ENCODE measurements at places on chromosomes 12 and 14.
A peak's percentile ranks its signal among the peaks of the same experiment; 100 is the strongest.

DNA sequence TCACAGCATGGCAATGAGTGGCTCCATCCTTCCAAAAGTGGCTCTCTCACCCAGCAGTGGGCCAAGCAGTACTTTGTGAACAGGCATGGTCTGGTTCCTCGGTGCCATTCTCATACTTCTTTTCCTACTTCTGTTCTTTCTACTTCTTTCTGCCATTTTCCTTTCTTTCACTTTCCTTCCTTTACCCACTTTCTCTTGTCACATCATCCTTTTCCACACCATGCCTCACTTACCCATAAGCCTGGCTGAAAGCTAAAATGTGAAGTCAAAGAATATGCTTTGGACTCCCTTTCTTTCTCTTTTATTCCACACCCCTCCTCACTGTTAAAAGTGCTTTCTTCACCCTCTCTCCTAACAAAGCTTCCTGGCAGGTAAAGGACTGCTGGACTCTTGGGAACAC is 57.0 kb downstream of the PTHLH start:
- DNase-seq = no peak

DNA sequence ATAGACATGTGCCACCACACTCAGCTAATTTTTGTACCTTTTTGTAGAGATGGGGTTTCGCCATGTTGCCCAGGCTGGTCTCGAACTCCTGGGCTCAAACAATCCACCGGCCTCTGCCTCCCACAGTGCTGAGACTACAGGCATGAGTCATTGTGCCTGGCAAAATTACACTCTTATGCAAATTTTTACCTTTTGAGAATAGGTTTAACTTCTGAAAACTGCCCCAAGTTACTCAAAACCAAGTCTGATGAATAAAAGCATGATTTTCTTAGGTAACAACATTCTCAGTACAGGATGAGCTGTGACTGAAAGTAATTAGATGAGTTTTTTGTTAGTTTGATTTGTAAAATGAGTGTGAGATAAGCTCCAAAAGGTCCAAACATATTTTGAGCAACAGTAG is 166.0 kb downstream of the RPS29 start:
- no peak for DNase-seq

GRCh38 chr14:104650981-104651875 is 38.2 kb upstream of the INF2 start:
- DNase-seq = no peak

- DNase-seq = no peak
These were observed 13.4 kb upstream of the PTGDR start for GRCh38 chr14:52254086-52254485.

DNA sequence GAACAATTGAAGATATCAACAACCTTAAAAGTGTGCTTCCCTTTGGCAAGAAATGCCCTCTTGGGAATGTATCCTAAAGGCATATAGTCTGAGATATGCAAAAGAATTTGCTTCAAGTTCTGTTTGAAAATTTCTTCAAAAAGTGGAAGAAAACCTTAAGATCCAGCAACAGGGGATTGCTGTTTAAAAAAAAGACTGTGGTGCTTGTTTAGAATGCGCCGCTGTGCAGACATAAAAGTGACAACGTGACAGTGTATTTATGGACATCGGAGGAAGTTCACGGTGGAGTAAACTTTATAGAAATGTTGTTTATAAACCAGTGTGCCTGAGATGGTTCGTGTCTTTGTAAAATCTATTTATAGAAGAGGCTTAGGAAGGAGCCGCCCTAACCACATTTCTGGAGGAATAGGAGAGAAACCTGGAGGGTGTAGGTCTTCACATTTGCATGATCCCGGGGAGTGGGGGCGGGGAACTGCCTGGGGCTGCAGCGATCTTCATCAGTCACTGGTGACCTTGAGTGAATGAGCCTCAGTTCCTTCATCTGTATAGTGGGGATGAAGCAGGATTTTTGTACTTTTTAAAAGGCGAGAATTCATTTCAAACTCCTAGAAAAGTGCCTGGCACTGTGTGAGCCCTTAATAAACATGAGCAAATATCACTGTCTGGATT is 27.5 kb downstream of the ADGRD1 start:
- no peak for DNase-seq

- peak; percentile 27 for DNase-seq
These were observed 31.2 kb upstream of the USP44 start for GRCh38 chr12:95582230-95583058.

DNA sequence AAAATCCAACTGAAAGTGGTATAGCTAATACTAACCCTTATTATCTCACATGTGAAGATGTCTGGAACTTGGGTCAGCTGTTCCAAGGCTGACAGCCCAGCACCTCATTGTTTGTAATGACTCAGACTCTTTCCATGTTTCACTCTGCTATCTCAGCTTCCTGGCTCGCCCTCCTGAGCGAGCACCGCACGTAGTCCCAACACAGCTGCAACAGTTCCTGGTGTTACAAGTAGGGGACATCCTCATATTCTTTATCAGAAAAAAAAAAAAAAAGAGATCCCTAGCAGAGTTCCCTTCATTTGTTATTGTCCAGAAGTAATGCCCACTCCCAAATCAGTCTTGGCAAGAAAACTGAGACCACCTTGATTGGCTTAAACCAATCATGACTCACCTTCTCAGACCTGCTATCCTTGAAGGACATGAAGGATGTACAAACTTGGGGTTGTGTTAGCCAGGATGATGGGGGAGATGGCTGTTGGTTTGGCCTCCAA is 92.5 kb downstream of the ADCK1 start:
- no peak for DNase-seq
